WTC11 (cell line): ENCODE measurements at places on chromosomes 5 and 9.

DNA sequence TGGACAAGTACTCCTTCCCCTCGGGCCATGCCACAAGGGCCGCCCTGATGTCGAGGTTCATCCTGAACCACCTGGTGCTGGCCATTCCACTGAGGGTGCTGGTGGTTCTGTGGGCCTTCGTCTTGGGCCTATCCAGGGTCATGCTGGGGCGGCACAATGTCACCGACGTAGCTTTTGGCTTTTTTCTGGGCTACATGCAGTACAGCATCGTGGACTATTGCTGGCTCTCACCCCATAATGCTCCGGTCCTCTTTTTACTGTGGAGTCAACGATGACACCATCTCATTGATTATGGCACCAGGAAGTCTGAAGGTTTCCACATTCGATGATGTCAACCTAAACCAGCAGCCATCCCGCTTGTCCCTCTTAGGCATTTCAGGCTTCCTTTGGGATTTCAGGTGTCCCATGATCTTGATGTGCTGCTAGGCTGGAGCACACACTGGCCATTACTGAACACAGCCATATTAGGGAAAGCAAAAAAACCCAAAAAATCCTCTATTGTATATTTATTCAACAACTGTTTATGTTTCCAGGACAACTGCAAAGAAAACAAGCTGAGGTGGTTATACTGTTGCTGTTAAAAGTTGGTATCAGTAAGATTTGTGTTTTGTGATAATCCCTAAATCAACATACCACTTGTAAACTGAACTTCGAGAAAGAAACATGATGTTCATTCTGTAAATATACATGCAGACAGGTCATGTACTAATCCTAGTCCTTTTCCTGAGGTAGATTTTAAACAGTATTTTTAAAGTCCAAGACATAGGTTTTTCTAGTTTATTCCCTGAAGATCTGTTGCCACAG lies 1.1 kb downstream of the PLPP6 start:
- no peak for DNase-seq

DNA sequence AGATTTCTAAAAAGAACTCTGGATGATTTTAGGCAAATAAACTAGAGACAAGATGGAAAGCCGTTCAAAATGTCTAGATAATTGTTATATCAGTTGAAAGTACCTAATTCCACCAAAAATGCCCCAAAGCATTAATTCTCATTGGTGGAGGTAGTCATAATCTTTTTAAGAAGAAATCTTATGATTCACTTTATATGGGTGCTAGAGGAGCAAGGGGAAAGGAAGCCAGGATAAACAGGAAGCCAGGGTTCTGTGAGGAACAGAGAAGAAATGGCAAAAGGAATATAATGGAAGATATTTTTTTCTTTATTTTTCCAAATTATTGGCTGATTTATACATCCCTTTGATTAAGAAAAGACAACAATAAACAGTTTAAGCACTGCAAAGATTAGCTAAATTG lies 7.8 kb downstream of the YIPF5 start:
- DNase-seq, result no peak

DNA sequence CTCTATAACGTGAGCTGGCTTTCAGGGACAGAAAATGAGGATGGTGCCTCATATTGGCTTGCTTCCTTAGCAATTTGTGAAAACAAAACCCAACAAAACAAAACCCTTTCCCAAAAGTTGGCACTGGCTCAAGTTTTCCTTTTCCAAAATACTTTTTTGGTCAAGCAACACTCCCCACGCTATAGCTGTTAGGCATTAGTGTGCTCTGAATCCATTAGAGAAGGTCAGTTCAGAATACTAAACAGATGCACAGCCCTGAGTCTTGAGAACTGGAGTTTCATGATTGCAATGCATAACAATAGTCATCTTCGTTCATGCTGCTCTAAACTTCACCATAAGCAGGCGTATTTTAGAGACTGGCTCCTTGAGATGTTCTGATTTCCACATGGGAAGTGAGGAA lies 172.0 kb upstream of the KLF9 start:
- no peak for DNase-seq

DNA sequence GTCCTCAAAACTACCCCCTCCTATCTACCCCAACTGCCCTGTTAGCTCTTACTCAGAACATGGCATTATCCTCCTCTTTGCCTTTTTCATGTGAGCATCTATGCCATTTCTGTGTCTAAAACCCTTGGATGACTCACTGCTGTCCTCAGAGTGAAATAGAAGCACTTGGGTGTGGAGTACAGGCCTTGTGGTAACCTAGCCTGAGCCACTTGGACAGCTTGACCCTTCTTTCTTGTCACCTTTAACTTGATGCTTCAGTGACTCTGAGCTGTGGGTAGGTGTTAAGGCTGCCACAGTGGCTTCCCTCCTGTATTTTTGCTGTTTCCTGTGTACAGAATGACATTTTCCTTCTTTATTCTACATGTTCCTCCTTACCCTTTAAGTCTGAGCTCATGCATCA lies 391.4 kb downstream of the SH3GL2 start:
- DNase-seq, result no peak
